ENCODE measurements at places on chromosomes 3 and 15.

DNA sequence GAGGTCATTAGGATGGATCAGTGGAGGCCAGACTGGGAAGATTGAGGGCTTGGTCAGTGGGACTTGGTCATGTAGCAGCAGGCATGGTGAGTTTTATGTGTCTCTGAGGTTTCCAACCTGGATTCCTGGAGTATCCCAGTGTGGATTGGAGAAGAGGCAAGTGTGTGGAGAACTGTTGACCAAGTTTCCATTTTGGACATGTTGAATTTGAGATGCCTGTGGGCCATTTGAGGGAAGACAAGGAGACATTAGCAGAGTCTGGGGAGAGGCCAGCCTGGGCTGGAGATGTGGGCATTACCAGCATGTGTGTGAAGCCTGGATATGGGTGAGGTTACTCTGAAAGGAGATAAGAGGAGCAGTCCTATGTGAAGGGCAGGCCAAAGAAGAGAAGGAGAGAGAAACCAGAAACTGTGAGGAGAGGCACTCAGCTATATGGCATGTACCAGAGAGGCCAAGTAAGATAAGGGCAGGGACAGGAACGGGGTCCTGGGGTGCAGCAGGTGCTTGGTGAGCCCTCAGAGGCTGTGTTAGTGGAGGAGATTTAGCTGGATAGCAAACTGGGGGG, 4.3 kb downstream of the SLC25A38 start:
- DNase-seq = no peak

- no peak for DNase-seq
These were observed 137.8 kb upstream of the SNTN start for GRCh38 chr3:63514678-63515077.

DNA sequence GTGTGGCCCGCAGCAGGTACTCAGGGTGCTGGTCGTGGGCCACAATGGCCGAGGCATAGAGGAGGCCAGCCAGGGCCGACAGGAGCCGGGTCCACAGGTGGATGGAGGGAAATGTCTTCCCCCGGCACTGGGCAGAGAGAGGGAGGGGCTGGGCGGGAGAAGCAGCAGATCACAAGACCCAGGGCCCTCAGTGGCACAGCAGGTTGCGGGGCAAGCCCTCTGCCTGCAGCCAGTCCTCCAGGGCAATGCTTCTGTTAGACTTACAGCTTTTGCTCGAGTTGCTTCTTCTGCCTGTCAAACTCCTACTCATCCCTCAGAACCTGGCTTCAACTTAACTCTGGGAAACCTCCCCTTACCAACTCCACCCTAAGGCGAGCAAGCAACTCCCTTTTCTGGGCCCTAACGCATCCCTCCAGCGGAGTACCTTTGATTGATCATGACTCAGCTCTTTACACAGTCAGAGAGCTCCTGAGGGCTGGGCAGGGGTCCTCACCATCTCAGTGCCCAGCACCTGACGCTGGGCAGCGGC, 16.0 kb downstream of the TMEM44 start:
- no peak for DNase-seq

DNA sequence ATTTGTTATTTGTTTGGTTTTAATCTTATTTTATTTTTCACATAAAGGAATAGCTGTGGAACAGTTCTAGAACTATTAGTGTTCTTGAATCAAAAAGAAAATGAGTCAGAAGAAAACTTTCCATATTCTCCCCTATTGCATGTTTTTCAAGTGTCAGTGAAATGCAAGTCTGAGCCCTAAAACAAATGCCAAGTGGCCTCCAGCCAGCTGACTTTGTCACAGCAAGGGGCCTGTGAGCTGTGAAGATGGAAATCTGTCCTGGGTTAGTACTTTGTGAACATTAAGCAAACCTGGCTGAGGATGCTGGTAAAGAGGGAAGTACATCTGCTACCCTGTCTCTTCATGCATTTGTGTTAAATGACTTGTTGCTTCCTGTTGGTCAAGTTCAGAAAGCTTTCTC, 14.2 kb downstream of the LRRC49 start:
- DNase-seq = no peak

DNA sequence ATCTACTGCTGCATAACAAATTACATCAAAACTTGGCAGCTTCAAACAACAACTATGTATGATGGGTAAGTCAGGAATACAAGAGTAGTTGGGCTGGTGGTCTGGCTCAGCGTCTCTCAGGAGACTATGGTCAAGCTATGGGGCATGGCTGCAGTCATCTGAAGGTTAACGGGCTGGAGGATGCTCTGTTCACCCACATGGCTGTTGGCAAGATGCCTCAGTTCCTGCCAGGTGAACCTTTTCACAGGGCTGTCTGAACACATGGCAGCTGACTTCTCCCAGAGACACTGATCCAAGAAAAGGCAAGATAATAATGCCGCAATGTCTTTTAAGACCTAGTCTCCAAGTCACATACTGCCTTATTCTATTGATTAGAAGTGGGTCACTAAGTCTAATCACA, 63.7 kb downstream of the GPR176 start:
- no peak for DNase-seq

DNA sequence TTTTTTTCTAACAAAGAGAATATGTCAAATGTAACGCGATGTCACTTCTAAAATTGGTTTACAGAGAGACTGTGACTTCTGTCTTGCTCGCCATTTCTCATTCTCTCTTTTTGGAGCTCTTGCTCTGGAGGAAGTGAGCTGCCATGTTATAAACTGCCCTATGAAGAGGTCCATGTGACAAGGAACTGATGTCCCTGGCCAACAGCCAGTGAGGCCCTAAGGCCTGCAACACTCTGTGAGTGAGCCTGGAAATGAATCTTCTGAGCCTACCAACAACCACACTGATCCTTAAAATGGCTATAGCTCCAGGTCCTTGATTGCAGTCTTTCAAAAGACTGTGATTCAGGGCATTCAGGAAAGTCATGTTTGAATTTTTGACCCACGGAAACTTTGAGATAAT, 49.9 kb downstream of the NMD3 start:
- DNase-seq = no peak

- DNase-seq = no peak
These were observed 27.5 kb upstream of the ACKR4 start for GRCh38 chr3:132569580-132569979.

DNA sequence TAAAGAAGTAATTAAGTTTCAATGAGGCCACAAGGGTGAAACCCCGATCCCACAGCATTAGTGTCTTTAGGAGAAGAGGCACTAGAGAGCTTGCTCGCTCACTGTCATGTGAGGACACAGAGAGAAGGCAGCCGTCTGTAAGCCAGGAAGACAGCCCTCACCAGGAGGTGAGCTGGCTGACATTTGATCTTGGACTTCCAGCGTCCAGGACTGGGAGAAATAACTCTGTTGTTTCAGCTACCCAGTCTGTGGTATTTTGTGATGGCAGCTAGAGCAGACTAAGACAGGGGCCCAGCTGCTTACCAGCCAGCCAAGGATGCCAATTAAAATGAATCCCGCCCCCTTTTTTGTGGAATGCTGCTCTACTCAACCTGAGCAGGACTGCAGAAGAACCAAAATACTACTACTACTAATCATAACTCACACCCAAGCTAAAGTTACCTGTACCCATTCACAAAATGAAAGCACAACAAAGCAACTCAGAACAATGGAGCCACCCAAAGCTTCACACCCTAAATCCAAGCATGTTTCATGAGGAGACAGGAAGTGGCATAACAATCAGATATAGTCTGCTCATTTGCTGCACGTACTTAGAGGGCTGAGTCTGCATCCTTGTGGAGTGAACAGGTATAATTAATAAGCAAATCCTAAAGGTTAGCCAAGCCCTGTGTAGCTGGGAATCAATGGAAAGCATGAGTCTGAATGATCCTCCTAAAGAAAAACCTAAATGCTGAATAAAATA, 35.6 kb upstream of the RHCG start:
- DNase-seq = no peak

DNA sequence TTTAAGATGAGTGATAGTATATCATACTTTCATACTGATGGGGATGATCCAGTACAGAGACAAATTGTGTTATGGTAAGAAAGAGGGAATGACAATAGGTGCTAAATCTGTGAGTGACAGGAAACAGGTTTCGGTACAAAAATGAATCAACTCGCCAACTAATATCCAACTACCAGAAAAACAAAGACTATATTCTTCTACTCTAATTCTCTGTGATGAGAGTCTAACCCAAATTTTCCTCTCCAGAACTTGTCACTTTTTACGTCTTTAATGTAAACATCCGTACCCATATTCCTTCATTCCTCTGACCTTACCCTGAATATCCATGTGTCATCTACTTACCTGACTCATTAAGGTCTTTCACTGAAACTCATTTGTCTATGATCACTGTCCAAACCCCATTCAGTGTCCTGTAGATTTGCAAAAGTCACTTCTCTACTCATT, 39.6 kb downstream of the SCAPER start:
- DNase-seq = no peak

GRCh38 chr15:41631880-41632470, 28.2 kb upstream of the MGA start:
- no peak for DNase-seq

DNA sequence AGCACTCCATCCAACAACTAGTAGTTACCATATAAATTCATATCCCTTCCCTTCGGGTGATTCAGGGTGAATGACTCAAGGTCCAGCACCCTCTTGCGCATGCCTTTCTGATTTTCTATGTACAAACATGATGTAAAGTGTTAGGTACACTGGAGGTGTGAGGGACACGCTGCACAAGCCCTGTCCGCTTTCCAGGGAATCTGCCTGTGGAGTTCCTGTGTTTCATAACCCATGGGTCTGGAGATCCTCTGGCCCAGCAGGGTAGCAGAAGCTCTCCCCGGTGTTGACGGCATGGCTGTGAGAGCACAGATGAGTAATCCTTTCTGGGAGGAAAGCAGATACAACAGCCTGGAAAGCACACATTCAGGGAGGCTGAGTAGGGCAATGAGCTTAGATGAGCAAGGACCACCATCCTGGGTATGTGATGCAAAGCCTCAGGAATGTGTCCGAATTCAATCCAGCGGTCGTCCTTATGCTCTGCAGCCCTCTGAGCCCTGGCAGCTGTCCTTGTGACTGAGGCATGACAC, 142.9 kb upstream of the TP63 start:
- DNase-seq = no peak

DNA sequence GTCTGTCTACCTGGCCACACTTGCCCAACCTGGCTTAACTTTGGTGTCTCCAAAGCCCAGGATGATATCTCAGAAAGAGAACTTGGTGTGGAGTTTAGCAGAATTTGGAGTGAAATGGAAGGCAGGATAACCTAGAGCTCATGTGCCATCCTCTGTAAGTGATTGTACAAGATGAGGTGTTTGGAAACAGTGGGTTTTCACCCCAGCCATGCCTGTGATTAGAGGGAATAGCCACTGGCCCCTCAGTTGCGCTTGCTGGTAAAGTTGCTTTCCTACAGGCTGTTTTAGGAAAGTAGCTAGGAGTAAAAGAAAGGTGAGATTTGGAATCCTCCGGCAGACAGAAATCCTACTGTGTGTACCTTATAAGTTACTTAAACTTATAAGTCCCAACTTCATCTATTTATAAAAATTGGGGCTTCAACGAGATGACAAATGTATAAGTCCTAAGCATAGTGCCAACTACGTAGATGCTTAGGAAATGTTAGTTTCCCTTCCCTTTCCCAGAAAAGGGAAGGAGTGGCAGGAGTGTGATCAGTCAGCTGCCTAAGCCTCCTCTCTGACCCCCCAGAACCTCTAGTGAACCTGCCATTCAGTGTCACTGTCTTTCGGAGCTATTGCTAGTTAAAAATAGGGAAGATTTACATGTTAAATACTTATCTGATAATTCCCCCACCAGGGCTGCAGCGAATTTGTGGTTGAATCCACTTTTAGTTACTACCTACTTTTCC, 13.4 kb upstream of the BMF start:
- DNase-seq = no peak

- DNase-seq = no peak
These were observed 160.8 kb downstream of the TUSC7 start for GRCh38 chr3:116870379-116870778.

GRCh38 chr3:171321559-171322360, 138.4 kb downstream of the TNIK start:
- DNase-seq = no peak

GRCh38 chr3:177528306-177529070, 331.2 kb upstream of the TBL1XR1 start:
- no peak for DNase-seq

DNA sequence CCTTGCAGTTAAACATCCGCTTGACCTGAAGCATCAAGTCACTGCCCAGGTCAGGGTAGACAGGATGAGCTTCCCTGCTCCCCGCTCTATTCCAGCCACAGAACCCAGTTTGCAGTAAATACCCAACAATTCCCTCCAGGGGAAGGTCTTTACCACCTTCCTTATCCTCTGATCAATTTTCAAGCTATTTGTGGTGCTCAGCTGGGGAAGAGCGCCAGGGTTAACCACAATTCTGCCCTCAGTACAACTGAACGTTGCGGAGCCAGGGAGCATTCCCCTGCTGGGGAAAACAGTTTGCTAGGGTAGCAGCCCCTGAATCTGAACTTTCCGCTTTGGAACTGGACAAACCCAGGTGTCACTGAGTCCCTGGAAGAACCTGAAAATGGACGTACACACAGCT, 28.5 kb downstream of the RBPMS2 start:
- no peak for DNase-seq

GRCh38 chr15:58545307-58546065, 113.7 kb downstream of the LIPC start:
- no peak for DNase-seq

DNA sequence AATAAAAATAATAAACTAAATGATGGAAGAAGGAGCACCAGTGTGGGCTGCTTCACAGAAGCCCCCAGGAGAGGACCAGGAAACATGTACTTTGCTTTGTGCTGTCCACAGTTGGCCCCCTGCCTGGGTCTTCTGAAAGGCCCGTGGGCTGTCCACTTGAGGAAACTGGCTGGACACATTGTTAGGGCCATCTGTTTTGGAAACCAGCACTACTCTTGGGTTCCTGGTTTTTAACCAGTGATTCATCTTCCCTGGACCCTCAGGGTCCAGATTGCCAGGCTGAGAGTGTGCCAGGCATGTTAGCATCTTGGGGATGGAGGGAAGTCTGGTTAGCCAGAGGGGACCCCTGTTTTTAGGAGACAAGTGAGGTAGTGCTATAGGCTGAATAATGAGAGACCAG, 297.2 kb upstream of the C2CD4B start:
- no peak for DNase-seq
